ENCODE measurements at places on chromosomes 7 and 10.

DNA sequence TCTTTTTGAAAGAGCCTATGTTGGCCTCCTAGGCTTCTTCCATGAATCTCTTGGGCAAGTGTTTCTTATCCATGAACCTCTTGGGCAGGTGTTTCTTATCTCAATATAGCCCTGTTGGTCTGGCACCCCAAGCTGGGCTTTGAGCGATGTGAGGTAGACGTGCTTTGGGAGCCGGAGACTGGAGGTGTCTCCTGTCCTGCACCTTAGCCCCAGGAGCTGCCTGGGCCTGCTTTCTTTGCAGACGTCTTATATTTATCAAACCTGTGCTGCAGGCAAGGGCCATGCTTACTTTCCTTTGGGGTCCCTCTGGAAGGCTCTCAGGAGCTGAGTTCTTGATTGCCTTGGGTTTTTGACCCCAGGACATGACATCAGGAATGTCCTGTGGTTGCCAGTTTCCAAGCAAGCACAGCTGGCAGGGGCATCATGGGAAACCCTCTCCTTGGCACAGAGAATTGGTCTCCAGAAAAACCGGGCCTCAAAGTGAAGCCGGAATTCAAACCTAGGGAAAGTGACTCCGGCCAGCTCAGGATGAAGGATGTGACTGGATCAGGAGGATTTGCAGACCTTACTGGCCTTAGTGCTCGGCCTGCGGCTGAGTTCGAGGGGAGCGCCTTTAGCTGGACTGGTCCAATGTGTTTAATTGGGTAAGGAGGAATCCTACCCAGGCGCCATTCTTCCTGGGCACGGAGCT is 2.8 kb downstream of the JAKMIP3 start:
- no peak for DNase-seq

DNA sequence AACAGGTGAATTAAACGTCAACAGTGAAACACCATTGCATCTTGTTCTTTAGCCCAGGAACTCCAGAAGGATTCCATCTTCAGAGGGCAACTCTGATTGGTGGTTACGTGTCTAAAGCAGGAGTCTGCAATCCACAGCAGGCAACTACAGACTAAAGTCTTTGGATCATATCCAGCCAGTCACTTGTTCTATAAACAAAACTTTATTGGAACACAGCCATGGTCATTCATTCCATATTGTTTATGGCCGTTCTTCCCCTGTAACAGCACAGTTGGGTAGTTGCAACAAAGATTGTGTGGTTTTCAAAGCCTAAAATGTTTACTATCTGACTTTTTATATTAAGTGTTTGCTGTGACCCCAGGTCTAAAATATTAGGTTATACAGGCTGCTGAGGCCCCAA is 94.7 kb upstream of the IMMP2L start:
- DNase-seq, result no peak

- DNase-seq, result no peak
Measured at GRCh38 chr10:56902554-56902953, 541.5 kb upstream of the ZWINT start.

DNA sequence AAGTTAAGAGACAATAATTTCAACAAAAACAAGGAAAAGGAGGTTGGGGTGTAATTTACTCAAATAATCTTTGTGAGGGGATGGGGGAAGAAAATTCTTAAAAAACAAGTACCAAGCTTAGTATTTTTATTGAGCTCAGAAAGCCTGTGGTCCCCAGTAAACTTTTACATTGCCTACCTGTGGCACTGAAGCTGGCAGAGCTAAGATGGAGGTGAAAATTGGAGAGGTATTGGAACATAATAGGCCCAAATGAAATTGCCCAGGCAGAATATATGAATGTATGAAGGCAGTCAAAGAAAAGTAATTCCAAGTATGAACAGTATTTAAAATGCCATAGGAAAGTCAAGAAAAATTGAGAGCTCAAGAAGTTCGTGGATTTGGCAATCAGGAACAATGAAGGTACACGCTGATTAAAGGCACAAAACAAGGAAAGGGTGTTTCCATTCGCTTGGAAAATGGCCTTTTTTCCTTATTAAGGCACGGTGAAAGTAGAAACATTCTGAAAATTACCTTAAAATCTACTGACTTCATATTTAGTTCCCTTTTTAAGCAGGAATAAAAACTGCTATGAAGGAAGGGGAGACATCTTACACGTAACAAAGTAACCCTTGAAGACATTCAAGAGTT is 3.4 kb upstream of the KMT2E start:
- DNase-seq, result no peak

GRCh38 chr10:80485076-80485945 is 31.2 kb downstream of the TSPAN14 start:
- DNase-seq, result no peak

GRCh38 chr10:129725482-129725881 is 238.6 kb downstream of the EBF3 start:
- no peak for DNase-seq

- DNase-seq, result no peak
Measured at GRCh38 chr10:46220187-46220586, 66.6 kb upstream of the ANTXRL start.

DNA sequence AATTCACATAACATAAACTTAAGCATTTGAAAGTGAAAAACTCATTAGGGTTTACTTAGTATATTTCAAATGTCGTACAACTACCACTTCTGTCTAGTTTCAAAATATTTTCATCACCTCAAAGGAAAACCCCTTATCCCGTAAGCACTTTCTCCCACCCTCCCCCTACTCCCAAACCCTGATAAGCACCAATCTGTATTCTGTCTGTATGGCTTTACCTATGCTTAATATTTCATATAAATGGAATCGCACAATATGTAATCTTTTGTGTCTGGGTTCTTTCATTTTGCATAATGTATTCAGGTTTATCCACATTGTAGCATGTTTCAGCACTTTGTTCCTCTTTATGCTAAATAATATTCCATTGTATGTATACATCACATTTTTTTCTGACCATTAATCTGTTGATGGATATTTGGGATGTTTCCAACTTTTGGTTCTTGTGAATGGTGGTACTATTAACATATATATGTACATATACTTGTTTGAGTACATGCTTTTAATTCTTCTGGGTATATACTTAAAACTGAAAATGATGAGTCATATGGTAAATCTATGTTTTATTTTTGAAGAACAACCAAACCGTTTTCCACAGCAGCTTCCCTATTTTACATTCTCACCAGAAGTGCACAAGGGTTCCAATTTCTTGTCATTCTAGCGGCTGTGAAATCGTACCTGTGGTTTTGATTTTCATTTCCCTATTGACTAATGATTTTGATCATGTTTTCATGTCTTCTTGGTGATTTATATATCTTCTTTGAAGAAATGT is 6.2 kb upstream of the STARD3NL start:
- no peak for DNase-seq

DNA sequence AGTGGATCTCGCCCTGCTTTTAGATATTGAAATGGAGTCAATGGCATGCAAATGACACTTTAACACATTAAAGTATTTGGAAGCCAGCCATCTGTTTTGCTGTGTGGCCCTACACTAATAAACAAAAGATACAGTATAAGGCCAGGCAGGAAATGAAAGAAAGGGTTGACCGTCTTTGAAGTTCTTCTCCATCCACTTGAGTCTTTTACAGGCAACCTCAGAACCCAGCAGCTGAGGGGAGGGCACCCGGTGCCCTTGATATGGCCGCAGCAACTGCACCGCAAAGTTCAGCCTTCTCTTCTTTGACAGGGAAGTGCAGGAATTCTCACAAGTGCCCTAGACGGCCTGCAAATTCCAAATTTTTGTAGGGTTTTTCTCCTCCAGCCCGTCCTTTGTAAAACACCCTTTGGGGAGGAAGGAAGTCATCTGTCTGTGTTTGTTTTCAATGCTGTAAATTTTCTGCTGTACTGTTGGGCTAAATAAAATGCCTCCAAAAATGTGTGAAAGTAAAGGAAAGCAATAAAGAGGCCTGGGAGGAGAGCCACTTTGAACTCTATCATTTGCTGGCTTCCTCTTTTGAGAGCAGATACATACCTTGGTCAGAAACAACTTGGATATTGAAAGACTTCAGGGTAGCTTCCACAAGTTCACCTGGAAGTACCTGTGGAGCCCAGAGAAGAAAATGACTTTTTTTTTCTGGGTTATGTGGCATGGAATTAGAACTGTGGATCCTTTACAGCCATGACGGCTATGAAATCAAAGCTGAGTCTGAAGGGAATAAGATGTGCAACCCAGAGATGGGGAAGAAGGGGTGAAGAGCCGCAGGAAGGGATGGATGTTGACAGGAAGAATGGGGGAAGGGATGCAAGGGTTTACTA is 3.6 kb downstream of the HOXA1 start:
- no peak for DNase-seq

GRCh38 chr7:144416341-144416740 is 12.8 kb upstream of the NOBOX start:
- no peak for DNase-seq

DNA sequence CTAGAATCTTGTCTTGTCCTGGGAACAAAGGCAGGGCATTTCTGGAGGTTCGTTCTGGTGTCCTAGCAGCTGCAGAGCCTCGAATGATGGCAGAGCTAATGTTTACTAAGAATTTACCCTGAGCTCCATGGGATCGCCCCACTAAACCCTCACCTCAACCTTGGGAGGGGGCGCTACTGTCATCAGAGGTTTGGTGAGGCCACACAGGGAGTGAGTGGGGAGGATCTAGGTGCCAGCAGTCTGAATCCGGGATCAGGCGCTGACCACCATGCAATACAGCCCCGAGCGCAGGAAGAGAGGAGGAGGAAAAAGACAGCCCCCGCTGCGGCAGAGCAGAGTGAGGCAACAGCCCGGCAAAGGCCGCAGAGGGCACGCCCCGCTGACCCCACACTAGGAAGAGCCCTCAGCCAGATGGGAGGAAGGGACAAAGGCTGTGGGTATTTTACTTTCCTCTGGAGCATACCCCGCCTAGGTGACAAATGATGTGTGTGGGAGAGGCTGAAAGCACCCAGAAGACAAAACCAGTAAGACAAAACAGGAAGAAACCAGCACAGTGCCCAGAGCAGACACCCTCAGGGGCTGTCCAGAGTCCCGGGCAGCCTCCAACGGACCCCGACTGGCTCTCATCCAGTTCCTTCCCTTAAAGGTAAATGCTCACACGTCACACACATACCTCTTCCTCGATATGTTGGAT is 103.5 kb downstream of the FAM53B start:
- DNase-seq, result no peak

DNA sequence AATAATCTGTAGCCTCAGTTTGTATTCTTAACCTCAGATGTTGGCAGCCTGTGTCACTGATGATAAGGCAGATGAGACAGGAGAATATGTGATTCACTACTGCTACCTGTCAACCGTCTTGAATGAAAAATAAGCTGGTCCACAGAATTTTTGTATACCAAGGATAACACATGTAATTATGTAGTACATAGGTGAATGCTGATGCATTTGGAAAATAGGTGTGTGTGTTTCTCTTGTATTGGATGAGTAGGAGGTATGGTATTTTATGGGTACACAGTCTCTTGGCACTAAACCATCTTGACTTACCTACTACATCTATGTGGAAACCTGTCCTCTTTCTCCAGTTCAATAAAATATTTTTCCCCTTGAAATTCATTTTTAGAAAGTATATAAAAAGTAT is 20.7 kb upstream of the ZRANB1 start:
- no peak for DNase-seq

DNA sequence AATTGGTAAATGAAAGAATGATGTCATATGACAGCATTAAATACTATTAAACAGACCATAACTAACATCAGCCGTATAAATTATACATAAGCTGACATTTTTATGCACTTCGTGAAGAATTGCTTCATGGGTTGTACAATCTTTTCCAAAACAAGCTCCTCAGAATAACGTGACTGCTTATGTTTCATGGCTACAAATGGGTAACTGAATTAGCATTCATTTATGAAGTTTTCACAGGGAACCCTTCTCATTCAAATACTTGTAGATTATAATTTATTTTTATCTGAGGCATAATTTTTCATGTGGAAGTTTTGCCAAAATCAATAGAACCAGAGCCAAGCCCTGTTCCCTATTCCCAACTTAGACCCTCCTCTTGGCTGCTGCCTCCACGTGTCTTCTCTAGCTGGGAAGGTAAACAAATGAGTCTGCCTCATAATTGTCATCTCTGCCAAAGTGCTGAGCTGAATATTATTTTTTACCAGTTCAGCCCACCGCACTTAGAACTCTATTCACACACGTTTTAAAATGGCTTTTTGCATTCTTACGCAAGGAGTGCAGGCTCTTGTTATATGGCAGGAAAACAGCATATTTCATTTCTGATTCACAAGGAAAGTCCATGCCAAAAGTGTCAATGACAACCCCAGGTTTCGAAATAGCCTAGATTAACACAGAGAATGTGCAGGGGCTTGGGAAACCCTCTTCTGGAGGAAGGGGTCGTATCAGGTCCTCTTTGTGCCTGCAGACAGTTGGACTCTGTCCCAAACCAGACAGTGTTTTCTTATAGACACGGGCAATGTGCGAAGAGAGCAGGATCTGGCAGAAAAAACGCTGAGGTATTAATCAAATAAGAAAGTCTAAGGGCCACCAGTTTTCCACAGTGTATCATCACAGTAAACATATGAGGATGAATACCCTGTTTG is 370.7 kb upstream of the MGMT start:
- peak; percentile 39 for DNase-seq

GRCh38 chr7:14754631-14755030 is 147.9 kb downstream of the DGKB start:
- no peak for DNase-seq

DNA sequence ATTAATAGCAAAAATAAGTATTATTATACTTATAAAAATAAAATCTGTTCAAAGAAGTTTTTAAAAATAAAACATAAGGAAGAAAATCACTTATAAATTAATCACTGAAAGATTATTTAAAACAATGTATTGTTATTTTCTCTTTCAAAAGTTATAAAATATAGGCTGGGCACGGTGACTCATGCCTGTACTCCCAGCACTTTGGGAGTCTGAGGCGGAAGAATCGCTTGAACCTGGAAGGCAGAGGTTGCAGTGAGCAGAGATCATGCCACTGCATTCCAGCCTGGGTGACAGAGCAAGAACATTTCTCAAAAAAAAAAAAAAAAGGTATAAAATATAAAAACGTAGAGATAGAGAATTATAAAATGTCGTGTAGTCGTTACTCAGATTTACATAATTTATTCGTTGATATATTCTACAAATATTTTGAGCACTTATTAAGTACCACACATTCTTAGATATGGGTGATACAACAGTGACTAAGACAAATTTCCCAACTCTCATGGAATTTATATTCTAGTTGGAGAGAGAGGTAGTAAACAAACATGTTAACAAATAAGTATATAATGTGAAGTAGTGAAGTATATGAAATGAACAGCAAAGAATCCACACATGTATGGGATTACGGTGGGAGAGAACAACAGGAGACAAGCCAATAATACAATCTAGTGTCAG is 1030.0 kb downstream of the SORCS1 start:
- DNase-seq, result no peak

DNA sequence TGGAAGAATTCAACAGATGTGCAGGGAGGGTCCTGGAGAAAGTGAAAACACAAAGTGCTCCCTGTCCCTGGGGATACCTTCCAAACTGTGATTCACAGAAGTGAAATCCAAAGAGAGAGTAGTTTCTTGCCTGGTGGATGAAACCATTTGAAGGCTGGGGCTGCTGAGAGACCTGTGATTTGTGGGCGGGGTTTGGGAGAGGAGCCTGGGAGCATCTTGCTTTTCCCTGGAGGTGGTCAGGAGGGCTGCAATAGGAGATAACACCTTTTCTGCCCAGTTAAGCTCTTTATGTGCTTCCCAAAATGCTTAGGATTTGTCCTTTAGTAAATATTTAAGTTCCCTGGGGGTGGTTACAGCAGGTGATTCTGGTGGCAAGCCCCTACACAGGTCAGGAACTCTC is 105.3 kb upstream of the TPK1 start:
- DNase-seq, result no peak

Measured in epithelial cell of proximal tubule (primary cell).